ENCODE measurements at places on chromosomes 2 and 18. TPM values are rescaled to one million over a fixed set of nuclear protein-coding genes. Genes with fewer than 3 reads are reported as not detected.

The CCNT2 gene
- 70.0 TPM for total RNA-seq

DNA sequence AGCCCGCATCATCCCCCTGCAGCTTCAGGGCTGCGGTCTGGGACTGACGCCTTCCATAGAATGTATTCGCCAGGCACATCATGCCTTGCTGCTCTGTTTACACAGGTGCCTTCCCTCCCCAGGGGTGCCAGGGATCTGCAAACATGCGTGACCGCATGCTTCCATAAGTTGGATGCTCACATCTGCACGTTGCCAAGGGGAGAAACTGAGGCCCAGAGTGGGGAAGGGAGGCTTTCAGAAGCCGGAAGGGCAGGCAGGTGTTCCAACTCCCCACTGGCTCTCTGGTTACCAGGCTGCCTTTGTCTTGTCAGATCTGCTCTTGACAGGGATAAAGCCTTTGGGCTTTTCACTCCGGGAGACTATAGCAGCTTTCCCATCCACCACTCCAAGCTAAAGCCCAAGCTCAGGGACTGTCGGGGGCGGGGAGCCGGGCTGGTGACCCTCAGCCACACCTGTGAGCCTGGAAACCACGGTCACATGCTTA, 125.8 kb upstream of the TNP1 start:
- no peak for DNase-seq

The ZSWIM2 gene
- total RNA-seq: not detected

GRCh38 chr2:36556842-36557241, 41.1 kb downstream of the FEZ2 start:
- no peak for DNase-seq

The ASB18 gene
- total RNA-seq: not detected

DNA sequence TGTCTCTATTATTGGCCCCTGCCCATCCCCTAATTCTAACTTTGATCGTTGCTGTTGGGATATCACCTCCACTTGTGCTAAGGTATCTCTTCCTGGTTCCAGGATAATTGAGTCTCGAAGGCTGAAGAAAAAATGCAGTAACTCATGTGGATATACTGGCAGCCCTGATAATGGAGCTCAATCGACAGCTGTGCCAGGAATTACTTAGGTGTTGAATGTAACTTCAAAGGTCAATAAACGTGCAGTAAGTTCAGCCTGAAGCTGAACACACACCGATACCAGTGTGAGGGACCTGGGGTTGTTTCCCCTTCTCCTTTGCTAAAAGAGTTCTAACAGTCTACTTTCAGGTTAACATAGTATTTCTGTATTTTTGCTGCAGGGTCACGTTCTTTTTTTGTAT, 11.9 kb upstream of the REG3G start:
- no peak for DNase-seq

DNA sequence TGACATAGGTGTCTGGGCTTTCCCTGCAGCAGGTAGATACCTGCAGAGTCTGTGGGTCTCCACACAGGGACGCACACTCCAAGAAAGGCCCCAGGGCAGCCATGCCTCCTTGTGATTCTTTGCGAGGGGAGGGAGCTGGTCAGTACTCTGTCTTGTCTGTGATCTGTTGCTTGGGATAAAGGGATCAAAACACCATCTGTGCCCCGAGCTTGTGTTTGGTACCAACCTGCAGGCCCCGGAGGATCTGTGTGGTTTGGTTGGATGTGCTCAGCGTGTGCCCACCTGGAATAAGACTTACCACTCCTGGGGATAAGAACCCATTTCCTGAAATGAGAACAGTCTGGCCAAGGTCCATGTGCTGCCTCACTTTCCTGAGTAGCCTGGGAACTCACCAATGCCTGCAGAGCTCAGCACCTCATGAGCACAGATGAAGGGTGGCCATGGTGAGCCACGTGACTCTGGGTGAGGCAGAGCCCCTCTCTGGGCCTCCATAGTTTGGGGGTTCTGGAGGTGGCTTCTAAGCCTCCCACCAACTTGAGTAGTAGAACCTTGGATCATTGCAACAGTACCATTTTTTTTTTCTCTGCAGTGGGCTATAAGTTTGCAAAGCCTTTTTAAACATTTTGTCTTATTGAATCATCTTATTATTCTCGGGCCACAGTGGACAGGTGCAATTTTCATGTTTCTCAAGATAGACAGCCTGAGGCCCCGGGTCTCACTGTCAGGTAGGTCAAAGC, 134.8 kb downstream of the DDX1 start:
- no peak for DNase-seq

GRCh38 chr2:40363631-40364030, 88.3 kb downstream of the SLC8A1 start:
- DNase-seq: no peak

The RNU2-63P gene
- 13.0 TPM for total RNA-seq

- peak; percentile 46 for DNase-seq
Measured at GRCh38 chr2:78992807-78993517, 32.5 kb upstream of the REG3G start.

GRCh38 chr2:68295516-68295915, 24.2 kb downstream of the CNRIP1 start:
- no peak for DNase-seq

- DNase-seq: no peak
Measured at GRCh38 chr18:28198620-28199019, 21.7 kb upstream of the CDH2 start.

GRCh38 chr18:14942275-14942674, 194.3 kb downstream of the ANKRD30B start:
- no peak for DNase-seq

DNA sequence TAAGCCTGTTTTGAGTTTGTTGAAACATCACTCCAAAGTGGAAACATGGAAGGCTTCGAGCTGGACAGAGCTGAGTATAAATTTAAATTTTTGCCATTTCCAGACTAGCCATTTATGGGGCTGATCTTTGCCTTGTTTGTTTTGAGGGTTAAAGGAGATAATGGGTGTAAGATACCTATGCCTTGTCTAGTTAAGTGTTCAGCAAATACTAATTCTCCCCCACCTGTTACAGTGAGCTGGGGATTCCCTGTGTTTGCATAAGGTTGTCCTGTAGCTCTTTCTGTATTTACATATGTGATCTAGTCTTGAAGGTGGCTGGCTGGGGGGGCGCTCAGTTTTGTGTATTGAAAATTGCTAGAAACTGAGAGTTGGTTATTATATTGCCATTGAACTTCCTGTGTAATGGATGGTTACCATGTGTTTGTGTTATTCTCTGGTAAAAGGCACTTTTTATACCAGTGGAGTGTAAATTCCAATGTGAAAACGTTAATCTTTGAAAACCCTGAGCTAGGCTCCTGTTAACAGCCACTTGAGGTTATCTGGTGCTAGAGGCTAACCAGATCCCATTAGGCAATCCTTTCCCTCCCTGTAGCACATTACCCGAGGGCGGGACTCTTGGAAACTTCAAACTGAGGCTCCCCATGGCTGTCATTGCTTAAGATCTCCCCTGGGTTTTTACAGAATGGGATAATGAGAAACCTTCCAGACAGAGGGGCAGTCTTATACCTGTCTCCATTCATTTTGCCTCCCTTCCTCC, 26.7 kb downstream of the TANC1 start:
- DNase-seq: no peak

The ITGB6 gene
- total RNA-seq: 14.3 TPM

DNA sequence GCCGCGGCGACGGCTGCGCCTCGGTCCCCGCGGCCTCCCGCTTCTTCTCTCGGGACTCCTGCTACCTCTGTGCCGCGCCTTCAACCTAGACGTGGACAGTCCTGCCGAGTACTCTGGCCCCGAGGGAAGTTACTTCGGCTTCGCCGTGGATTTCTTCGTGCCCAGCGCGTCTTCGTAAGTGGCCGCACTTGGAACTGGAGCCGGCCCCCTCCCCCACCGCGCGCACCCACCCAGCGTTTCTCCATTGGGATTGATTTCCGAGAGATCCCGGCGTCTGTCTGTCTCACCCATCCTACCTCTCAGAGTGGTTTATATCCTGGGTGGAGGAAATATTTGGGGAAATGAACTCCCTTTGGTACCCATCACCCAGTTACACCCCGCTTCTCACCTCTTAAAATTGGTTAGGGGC, 498 bp downstream of the ITGAV start:
- no peak for DNase-seq

- no peak for DNase-seq
Measured at GRCh38 chr18:11391661-11392060, 217.7 kb upstream of the SLC35G4 start.

Measured in mesothelial cell of epicardium (in vitro differentiated cells).